ENCODE measurements at places on chromosomes 2 and 18.

DNA sequence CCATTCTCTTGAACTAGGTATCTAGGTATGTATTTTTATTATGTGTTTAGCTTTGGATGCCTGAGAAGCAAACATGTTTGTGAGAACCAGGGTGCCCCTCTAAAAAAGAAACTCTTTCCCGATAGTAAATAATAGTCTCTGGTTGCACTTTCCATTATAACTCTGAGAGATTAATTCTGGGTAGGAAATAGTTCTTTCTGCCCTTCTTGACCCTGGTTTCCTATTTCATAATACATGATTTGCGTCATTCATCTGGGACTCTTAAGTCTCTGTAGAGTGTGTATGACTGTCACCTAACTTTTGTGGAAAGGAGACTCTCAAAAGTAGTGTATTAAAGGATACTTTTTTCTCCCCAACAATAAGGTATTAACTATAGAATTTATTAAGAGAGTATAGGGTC lies 31.5 kb downstream of the ACSL3 start:
- no peak for DNase-seq

DNA sequence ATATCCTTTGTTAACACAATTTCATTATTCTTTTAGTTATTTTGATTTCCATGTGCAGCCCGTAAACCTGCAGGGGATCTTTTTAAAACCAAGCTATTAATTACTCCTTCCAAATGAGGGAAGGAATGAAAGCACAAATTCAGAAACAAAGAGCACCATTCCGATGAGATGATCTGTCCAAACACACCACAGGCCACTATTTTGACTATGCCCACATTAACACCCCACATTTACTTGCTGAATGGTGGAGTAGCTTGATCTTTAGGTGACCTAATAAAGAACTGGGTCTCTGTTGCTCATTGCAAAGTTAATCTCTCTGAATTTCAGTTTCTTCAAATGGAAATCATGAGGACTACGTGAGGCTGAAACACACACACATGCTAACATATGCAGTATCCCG lies 218.0 kb downstream of the IRS1 start:
- no peak for DNase-seq

DNA sequence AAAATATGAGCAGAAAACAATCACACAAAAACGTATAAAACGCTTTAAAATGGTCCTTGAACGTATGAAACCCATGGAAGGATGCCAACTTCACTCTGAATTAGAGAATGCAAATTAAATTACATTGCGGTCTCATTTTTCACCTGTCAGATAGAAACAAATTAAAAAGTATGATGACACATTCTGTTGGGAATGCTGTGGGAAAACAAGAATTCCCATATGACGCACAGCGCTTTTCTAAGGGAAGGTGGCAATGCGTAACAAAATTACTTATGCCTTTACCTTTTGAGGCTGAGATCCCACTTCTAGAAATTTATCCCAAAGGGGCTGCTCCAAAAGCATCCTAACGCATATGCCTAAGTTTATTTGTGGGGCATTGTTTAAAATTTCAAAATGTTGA lies 3.8 kb upstream of the RPS7 start:
- no peak for DNase-seq

DNA sequence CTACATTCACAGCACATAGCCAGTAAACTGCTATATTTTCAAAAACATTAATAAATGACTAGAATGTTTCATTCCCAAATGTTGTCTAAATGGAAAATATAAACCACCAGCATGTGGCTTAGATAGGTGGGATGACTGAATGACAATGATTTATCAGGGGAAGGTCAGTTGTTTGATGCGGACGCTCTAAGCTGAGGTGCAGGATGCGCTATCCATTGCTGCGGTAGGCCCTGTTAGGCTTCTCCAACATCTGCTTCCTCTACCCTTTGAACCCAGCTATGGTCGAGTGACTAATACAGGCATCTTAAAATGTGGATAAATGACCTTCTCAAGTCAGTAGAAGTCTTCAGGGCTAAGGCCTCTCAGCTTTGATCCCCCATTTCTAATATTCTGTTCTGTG lies 584.2 kb downstream of the CMPK2 start:
- DNase-seq: no peak

GRCh38 chr2:1824202-1824905 lies 80.0 kb upstream of the PXDN start:
- DNase-seq: no peak

GRCh38 chr2:64311948-64312621 lies 141.9 kb upstream of the LGALSL start:
- DNase-seq: no peak

DNA sequence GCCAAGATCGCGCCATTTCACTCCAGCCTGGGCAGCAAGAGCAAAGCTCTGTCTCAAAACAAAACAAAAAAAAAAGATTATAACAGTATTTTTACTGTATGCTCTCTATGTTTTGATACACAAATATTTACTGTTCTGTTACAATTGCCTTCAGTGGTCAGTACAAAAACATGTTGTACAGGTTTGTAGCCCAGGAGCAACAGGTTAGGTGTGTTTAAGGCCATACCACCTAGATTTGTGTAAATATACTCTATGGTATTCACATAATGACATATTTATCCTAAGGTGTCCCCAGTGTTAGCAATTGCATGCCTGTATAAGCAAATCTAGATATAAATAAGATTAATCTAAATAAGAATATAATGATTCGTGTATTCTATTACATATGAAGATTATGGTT lies 625.0 kb downstream of the TMEM182 start:
- DNase-seq: no peak

- DNase-seq: no peak
Measured at GRCh38 chr2:140158259-140158658, 1378.1 kb upstream of the NXPH2 start.

DNA sequence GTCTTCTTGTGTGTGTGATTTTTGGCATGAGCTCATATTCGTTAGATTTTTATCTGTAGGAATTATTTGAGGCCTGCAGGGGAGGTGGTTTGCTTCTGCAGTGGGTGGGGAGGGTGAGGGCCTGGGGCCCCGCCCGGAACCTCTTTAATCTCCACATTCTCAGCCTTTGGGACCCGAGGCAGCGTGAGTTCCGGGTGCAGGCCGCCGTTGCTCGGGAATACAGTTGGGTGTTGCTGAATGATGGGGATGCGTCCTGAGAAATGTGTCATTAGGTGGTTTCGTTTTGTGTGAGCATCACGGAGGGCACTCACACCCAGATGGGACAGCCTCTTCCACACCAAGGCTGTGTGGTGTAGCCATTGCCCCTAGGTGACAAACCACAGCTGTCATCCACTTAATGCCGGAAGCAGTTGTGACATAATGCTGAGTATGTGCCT lies 13.7 kb upstream of the GAL3ST2 start:
- DNase-seq: no peak

GRCh38 chr2:11678306-11678960 lies 8.4 kb upstream of the NTSR2 start:
- no peak for DNase-seq

DNA sequence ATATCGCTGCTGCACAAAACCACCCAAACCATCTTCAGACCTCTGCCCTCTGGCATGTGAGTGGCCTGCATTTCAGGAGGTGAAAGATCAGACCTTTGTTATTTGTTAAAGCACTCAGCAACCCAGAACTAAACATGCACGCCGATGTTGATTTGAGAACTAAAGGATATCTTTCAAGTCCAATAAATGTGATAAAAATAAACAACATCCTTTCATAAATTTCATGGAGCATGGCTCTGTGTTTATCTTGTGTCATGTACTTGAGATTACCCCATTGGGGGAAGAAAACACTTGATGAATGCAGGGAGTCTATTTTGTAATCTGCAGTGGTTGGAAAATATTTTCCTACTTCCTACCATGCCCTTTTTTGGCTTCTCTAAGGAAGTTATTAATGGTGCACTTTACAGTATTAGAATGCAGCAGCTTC lies 70.8 kb upstream of the GATA6 start:
- DNase-seq: no peak

- no peak for DNase-seq
Measured at GRCh38 chr2:45141883-45142866, 132.9 kb upstream of the SIX2 start.

DNA sequence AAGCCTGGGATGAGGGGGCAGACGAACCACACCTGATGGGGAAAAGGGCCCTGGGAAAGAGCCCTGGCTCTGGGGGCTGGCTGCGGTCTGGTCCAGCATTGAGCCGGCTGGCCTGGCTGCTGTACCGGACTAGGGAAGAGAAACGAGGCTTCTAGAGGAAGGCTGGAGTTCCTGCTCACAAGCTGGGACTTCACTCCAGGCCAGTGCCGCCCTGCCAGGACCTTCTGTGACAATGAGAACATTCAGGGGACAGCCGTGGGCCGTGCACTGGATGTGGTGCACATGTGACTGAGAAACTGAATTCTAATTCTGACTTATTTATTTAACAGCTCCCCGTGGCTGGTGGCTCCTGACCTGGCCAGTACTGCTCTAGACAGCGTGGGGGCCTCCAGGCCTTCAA lies 269.3 kb downstream of the HDAC4 start:
- no peak for DNase-seq

DNA sequence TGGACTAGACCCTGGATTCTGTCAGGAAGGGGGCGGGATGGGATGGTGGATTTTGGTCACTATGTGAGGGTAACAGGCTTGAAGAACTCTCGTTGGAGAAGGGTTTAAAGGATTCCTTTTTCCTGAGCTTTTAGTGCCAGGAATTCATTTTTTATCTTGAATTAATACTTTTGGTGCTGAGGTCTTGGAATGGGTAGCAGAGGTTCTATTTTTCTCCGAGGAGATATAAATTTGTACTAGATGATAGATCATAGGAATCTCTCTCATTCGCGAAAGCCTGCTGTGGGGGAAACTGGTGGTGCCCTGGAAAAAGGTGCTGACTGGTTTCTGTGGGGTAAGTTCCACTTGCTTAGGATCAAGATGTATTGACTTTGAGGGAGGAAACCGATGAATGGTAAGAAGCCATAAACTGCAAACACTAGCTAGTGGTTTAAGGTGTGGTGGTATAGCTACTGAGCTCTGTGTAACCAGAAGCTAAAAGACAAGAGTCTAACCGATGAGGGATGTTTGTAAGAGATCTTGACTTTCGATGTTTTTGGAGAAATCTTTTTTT lies 706 bp downstream of the AGPS start:
- no peak for DNase-seq

DNA sequence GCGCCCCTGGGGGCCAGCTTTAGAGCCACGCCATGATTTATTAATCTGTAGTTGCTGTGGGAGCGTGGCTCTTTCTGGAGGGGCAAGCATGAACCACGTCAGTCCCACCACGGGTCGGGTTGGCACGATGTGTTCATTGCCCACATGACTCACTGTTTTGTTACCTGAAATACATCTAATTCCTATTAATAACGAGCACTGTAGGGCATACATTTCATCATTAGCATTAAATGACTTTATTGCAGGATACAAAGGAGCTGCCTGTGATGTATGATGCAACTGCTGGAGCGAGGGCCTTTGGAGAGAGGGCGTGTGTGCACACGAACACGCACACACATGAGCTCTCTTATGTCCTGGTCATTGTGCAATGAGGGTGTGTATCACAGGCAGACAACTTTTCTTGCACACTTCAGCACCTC lies 127.0 kb downstream of the INHBB start:
- DNase-seq: no peak

GRCh38 chr2:129762386-129763189 lies 216.9 kb upstream of the RAB6C start:
- no peak for DNase-seq

DNA sequence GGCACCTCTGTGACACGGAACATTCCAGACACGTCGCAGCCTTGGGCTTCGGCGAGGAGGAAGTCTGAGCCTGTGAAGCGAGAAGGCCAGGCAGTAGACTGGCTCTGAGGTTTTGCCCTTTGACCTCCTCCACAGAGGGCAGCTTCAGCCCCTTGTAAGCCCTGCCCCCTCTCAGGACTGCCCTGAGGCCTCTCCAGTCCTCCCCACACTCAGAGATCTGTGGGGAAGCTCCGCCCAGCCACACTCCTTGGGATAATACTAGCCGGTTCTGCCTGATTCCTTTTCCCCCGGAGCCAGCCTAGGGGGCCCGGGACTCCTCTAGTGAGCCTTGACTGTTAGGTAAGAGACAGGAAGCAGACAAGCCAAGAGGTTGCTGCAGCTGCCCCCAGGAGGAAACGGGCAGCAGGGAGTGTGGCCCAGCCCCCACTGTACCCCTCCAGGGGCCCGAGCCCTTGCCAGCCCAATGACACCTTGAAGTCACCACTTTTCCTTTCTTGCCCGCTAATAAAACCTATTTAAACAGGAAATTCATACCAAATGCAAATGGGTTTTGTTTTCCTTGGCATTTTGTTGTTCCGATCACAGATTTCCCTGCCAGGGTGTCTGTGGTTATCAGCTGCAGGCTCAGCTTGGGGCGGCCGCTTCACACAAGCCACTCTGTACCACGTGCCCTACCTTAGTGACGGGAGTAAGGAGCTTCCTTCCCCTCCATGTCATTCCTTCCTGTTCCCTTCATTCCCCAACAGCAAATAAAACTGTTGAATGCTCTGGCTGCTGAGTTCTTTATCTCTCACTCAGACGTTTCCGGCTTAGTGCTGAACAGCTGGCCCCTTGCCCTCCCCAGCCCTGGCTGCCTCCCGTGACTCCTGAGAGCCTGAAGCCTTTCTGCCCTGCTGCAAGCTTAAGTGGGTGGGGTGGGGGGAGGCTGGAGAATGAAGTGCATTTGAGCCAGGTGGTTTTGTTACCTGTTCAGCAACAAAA lies 124.7 kb downstream of the CABLES1 start:
- DNase-seq: peak; percentile 55

GRCh38 chr2:126839796-126840195 lies 58.9 kb upstream of the TEX51 start:
- DNase-seq: no peak

DNA sequence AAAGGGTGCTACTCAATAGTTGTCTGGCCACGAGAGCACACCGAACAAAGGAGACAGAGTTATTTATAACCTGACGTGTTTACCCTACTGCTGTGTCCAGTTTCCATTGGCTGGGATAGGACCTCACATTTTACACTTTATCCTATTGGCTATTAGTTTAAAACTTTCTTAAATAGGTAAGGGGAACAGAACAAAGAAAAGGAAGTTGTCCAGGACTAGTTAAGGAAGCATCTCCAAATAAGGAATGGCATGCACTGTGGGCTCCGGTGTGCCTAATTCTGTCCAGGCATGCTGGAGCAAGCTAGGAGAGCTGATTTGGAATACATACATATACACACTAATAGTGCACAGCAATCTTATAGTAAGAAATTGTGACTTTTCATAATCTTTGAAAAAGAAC lies 72.2 kb downstream of the CAB39 start:
- no peak for DNase-seq

DNA sequence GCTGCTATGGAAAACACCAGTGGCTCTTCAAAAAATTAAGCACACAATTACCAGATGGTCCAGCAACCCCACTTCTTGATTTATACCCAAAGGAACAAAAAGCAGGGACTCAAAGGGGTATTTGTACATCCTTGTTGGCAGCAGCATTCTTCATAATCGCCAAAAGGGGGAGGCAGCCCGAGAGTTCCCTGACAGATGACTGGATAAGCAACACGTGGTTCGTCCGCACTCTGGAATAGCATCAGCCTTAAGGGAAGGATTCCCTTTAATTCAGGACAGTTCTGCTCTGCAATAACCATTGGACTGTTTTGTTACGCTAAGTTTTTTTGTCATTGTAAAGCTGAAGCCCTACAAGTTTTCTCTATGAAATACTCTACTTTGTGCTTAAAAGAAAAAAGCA lies 76.7 kb upstream of the TWIST2 start:
- DNase-seq: no peak

Measured in NCI-H2081 treated with DMSO at 0.1 percent for 48 hours (cell line).